ENCODE measurements at places on chromosomes 5 and 9. TPM values are rescaled to one million over a fixed set of nuclear protein-coding genes. Genes with fewer than 3 reads are reported as not detected.

OTP gene
- not detected for polyA plus RNA-seq

C5orf34 gene
- 0.77 TPM for polyA plus RNA-seq

ITK gene
- 245 TPM for polyA plus RNA-seq

CSF1R gene
- polyA plus RNA-seq: 0.09 TPM

ERGIC1 gene
- 18.9 TPM for polyA plus RNA-seq

QSOX2 gene
- 0.52 TPM for polyA plus RNA-seq

PCDHGA12 gene
- not detected for polyA plus RNA-seq

- no peak for DNase-seq
Observed at GRCh38 chr9:134323741-134324358, 2.4 kb upstream of the RXRA start.

GRCh38 chr5:114883675-114884074 is 286.0 kb downstream of the TRIM36 start:
- DNase-seq: no peak

GRCh38 chr9:93771276-93771675 is 183.9 kb downstream of the BARX1 start:
- no peak for DNase-seq

GRCh38 chr9:131404581-131404980 is 10.7 kb downstream of the PRRC2B start:
- no peak for DNase-seq

GRCh38 chr5:91277840-91278239 is 105.3 kb downstream of the ARRDC3 start:
- DNase-seq: no peak

DNA sequence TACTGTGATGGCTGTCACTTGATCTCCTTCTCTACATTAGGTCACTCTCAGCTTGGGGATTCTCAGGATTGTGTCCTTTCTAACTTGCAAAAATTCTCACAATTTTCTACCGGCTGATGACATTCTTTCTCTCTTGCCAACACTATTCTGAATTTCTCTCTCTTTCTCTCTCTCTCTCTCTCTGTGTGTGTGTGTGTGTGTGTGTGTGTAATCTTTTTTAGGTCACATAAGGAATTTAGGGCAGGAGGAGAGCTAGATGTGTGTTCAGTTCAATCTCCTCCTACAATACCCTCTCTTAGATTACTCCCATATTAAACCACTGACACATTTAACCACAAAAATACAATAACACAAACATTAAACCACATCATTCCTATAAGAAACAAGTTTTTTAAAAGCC is 242.3 kb upstream of the NREP start:
- DNase-seq: no peak

DNA sequence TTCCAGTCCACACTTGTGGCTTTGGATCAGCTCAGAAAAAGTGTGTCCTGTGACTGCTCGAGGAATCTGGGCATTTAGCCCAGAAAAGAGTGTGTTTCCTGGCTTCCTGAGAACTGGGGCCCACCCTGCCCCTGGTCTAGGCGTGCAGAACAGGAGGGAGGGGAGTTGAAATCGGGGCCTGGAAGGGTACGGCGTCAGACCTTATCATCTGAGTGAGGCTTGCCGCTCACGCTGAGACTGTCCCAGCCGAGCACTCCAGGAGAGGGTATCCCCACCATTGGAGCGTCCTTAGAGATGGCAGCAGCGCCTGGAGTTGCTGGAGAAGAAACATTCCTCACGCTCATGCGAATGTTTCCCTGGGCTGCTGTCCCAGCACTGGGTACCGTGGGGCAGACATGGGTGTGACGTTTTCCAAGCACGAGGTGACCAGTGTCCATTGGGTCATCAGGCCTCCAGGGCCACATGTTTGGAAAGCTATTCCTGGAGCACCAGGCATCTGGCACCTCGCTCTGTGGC is 22.5 kb downstream of the NEK6 start:
- DNase-seq: no peak

DNA sequence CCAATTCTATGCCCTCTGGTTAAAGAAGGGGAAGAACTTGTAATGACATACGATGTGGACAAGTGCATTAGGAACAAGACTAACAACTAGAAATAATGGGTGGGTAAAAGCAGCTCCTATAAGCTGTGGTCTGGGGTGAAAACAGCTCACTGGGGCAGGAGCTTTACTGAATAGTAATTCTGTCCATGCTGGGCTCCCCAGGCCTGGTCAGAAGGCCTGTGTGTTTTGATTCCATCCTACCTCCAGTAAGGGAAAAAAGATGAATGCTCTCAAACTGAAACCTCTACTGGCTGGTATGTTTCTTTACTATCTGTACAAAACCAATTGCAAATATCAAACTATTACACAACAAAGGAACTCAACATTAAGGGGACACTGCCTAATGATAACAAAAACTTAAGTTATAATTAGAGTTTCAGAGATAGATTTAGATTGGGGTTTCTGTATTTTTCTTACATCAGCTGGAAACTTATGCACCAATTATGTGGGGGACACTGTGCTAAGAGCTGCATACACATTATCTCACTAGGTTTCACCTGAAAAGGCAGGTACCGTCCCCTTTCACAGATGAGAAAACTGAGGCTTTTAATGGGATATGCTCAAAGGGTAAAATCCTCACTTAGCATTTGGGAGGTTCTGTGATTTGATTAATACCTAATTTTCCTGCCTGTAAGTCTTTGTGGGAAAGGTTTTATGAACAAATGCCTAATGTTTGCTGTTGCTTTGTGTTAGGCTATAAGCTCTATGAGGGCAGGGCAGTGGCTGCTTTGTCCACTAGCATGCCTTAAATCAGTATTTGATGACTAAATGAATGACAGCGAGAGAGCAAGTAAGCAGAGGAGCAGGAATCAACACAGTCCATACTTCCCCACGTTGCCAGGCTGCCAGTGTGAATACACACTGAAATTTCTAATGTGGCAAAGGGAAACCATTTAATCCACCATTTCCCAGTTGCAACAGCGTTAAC is 53.6 kb downstream of the ELL2 start:
- DNase-seq: no peak

DNA sequence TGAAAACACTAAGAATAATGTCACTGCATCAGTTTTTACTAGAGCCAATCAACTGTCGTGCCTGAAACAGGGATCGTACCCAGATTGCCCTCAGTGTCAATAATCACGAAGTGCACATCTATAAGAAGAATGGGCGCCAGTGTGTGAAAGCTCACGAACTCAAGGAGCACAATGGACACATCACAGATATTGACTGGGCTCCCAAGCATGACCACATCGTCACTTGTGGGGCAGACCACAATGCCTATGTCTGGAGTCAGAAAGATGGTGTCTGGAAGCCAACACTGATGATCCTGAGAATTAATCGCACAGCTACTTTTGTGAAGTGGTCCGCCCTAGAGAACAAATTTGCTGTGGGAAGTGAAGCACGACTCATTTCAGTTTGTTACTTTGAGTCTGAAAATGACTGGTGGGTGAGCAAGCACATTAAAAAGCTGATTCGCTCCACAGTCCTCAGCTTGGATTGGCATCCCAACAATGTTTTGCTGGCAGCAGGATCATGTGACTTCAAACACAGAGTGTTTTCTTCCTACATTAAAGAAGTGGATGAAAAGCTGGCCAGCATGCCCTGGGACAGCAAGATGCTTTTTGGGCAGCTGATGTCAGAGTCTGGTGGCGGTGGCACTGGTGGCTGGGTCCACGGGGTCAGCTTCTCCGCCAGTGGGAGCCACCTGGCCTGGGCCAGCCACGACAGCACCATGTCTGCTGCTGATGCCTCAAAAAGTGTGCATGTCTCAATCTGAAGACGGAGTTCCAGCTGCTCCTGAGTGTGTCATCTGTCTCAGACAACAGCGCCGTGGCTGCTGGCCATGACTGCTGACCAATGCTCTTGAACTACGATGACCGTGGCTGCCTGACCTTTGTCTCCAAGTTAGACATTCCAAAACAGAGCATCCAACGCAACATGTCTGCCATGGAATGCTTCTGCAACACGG is 32.2 kb downstream of the NSA2 start:
- DNase-seq: no peak

DNA sequence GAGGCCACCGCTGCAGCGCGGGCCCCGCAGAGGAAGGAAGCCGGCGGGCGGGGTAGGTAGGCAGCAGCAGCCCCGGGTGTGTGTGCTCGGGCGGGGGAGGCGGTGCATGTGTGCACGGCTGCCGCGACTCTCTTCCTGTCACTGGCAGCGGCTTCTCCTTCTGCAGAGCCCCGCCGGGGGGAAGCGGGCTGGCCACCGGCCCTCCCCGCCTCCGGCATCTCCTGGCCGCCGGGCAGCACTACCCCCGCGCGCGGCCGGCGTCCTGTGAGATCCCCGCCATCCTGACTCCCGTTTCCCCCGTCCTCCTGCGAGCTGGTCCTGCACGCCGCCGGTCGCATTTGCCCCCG is 315 bp downstream of the PIK3R1 start:
- no peak for DNase-seq

DNA sequence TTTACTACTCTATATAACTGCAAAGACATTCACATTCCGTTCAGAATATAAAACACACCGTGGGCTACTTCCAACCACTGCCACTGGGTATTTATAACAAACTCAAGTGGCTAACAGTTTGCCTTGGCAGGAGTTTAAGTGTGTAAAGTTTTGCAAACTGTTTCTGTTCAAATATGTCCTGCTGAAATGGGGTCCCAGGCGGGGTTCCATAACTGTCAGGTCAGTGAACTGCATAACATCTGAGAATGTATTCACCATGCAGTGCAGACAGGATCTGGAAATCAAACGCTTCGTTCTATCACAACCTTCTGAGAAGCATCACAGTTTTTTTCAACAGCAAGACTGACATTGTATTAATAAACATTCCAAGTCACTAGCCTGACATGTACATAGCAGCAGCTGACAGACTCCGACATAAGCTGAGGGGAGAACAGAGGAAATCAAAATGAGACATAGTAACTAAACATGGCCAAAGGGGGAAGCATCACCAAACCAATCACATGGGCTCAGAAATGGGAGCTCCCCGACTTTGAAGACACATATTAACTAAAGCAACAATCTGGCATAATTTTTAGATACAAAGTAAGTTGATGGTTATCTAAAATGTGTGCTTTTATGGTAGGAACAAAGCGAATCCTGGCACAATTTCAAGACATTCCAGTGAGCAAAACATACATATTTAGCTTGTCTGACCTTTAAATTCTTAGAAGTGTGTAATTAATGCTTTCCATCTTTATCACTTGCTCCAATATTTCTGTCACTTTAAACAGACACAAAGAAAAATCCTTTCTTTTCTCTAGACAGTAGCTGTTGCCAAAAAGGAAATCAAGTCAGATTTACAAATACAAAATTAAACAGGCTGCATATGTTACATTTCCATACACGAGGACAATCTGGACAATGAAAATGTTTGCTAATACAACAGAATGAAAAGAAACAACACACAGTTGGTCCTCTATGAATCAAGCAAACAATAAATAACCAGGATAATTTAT is 156.8 kb downstream of the MAPKAP1 start:
- DNase-seq: no peak

DNA sequence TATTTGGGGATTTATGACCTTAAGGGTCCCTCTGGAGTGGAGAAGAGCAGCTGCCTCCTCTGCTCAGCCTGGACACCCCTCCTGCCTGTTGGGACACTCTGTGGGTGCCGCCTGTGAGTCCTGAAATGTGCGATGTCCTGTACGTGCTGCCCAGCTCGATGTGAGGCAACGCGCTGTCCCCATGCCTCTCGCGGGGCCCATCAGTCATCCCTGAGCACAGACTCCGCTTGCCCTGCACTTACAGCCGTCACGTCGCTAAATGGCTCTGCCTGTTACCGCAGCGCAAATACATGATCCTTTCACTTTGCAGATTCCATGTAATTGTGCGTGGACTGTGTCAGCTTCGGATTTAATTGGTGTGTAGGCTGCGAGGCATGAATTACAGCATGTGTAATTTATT is 27.1 kb downstream of the IRX4 start:
- no peak for DNase-seq

- no peak for DNase-seq
Observed at GRCh38 chr9:109497226-109498153, 617 bp downstream of the PTPN3 start.

- DNase-seq: no peak
Observed at GRCh38 chr5:134111741-134112647, 2.5 kb upstream of the TCF7 start.

DNA sequence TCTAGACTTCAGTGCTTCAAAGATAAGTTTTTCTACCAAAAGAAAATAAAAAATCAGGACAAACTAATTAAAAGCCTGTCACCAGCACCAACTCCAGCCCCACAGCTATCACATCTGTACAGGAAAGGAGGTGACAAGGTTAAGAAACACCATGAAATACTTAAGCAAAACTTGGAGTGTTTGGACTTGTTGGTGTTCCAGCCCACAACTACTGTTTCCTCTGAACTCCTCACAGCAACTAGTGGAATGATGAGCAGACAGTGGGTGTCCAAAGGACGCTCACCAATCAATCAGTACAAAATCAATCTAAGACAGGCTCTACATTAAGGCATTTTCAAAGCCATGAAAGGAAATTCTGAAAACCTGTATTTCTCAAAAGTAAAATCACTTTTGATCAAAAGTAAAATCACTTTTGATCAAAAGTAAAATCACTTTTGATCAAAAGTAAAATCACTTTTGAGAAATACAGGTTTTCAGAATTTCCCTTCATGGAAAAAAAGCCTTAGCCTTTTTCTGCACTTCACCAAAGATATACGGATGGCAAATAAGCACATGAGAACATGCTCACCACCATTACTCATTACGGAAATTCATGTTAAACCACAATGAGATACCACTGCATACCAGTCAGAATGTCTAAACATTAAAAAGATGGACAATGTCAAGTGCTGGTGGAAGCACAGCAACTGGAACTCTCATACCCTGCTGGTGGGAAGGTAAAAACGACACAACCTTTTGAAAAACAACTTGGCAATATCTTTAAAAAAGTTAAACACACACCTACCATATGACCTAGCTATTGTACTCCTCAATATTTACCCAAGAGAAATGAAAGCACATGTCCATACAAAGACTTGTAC is 79.7 kb downstream of the MED27 start:
- no peak for DNase-seq

- no peak for DNase-seq
Observed at GRCh38 chr5:66362046-66362445, 217.9 kb downstream of the SREK1 start.

GRCh38 chr5:56286015-56286884 is 53.1 kb upstream of the ANKRD55 start:
- DNase-seq: no peak

Data from naive thymus-derived CD4-positive, alpha-beta T cell (primary cell).